ENCODE measurements at places on chromosomes 13 and 19. TPM values are rescaled to one million over a fixed set of nuclear protein-coding genes. Genes with fewer than 3 reads are reported as not detected.

ZNF28 gene
- 3.1 TPM for total RNA-seq

ANGPTL4 gene
- total RNA-seq, result 4.4 TPM

IRGC gene
- total RNA-seq, result not detected

SLC25A41 gene
- total RNA-seq, result not detected

ZNF536 gene
- total RNA-seq, result 0.33 TPM

NKPD1 gene
- 0.25 TPM for total RNA-seq

DCT gene
- total RNA-seq, result under 0.01 TPM

MAP2K2 gene
- 177 TPM for total RNA-seq

S1PR2 gene
- total RNA-seq, result 9.7 TPM

TNNT1 gene
- 4.3 TPM for total RNA-seq

ELL gene
- 10.9 TPM for total RNA-seq

MBD3 gene
- total RNA-seq, result 66.3 TPM

LYPD4 gene
- not detected for total RNA-seq

FCER2 gene
- total RNA-seq, result not detected

ZNF563 gene
- 1.6 TPM for total RNA-seq

CFD gene
- total RNA-seq, result 25.8 TPM

AMER2 gene
- total RNA-seq, result not detected

TTC9B gene
- not detected for total RNA-seq

ADAMTSL5 gene
- total RNA-seq, result 1.2 TPM

EDNRB gene
- total RNA-seq, result 23.3 TPM

FAM174C gene
- 25.2 TPM for total RNA-seq

LILRA2 gene
- not detected for total RNA-seq

SMIM24 gene
- total RNA-seq, result not detected

ATCAY gene
- total RNA-seq, result not detected

CGB2 gene
- total RNA-seq, result not detected

PGLYRP1 gene
- not detected for total RNA-seq

OVOL3 gene
- not detected for total RNA-seq

FGF14 gene
- total RNA-seq, result 1.4 TPM

CEACAM19 gene
- 2.5 TPM for total RNA-seq

MBD3L3 gene
- total RNA-seq, result not detected

LILRB5 gene
- total RNA-seq, result not detected

TLE2 gene
- 12.8 TPM for total RNA-seq

SYCN gene
- total RNA-seq, result not detected

SIGLEC9 gene
- 0.09 TPM for total RNA-seq

LRRC4B gene
- not detected for total RNA-seq

KLK2 gene
- total RNA-seq, result not detected

PIK3R2 gene
- total RNA-seq, result 36.7 TPM

STK11 gene
- total RNA-seq, result 84.1 TPM

KLHL1 gene
- not detected for total RNA-seq

ZNF829 gene
- total RNA-seq, result 5.2 TPM

ZNF837 gene
- 3.4 TPM for total RNA-seq

TUBB4A gene
- total RNA-seq, result 0.41 TPM

MICU2 gene
- 57.7 TPM for total RNA-seq

CEACAM8 gene
- not detected for total RNA-seq

FXYD1 gene
- total RNA-seq, result 2.5 TPM

PTOV1 gene
- total RNA-seq, result 51.2 TPM

TMEM145 gene
- not detected for total RNA-seq

KIR2DL4 gene
- not detected for total RNA-seq

WIZ gene
- 5.7 TPM for total RNA-seq

KCNRG gene
- total RNA-seq, result 1.4 TPM

ACER1 gene
- not detected for total RNA-seq

PNMA8A gene
- 2.1 TPM for total RNA-seq

C1QTNF9 gene
- not detected for total RNA-seq

HCN2 gene
- total RNA-seq, result 0.08 TPM

LRRC25 gene
- not detected for total RNA-seq

OR10H4 gene
- not detected for total RNA-seq

KIR3DL2 gene
- total RNA-seq, result not detected

C5AR1 gene
- total RNA-seq, result 0.09 TPM
